C1 segment of cervical spinal cord (tissue), 14 donors: ENCODE measurements at places on chromosomes 16 and 17.

- DNase-seq, result no peak
Measured at GRCh38 chr17:39461926-39462569, 762 bp downstream of the CDK12 start.

DNA sequence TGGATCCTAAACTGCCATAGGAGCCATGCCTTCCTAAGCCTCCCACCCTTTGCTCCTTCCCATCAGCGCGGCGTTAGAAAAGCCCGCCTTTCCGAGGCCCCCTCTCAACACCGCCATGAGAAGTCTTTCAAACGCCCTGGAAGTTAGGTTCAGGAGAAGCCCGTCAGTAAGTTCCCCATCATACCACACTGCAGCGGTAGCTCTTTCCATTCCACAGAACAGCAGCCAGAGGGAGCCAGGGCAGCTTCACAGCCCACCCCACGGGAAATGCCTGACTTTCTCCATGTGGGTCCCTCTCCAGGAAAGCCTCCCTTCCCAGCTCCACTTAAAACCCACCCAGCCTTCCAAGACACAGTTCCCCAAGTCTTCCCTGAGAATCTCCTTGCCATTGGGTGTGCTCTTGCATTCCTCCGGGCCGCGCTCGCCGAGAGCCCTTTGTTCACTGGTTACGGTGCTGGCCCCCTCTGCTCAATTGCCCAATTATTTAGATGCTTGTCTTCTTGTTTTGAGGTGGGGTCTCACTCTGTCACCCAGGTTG is 28.7 kb downstream of the KIAA0513 start:
- DNase-seq, result peak; percentile 19

DNA sequence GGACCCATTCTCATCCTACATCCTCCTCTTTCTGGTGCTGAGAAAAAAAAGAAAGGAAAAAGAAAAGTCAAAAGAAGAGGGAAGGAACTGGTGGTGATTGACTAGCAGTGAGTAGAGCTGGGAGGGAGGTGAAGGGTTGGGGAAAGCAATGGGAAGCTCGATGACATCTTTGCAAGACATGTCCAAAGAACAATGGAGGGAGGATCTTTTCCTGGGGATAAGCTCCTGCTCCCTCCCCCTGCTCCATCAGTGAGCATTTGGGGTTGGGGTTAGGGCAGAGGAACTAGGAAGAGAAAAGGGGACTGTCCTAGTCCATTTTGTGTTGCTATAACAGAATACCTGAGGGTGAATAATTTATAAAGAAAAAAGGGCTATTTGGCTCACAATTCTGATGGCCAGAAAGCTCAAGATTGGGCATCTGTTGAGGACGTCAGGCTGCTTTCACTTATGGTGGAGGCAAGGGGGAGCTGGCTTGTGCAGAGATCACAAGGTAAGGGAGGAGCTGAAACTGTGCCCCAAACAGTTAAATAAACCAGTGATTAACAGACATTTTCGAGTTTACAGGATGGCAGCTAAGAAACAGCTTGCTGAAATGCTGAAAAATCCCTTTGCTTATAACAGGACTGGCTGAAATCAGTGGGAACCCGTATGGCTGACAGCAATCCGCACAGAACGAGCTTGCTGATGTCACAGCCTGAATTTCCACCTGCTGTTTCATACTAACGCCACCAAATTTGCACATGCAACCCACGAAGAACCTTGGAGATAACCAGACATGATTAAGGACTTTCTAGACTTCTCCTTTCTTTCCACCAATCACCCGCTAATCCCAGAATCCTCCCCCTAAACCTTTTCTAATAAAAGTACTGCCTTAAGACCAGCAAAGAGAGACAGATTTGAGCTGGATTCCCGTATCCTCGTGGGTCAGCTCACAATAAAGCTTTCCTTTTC is 1.6 kb upstream of the ODF4 start:
- DNase-seq, result no peak

DNA sequence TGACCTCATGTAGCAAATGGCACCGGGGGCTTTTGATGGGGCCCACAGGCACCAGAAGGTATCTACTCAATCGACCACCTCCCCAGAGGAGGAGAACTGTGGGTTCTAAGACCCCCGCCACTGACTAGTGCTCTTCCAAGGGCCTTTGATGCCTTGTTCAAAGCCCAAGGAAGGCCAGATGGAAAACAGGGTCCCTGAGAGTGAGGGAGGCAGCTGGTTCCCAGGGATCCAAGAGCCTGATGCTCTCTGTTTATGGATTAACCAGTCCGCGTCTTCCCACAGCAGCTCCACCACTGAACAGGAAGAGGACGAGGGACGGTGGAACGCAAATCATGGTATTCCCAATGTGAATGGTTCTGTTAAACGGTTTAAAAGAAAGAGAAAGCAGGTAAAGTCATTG is 7.6 kb downstream of the PHB1 start:
- no peak for DNase-seq

GRCh38 chr17:51107778-51108177 is 12.9 kb downstream of the SPAG9 start:
- DNase-seq, result no peak

- no peak for DNase-seq
Measured at GRCh38 chr16:28298511-28298878, 6.2 kb downstream of the SBK1 start.

DNA sequence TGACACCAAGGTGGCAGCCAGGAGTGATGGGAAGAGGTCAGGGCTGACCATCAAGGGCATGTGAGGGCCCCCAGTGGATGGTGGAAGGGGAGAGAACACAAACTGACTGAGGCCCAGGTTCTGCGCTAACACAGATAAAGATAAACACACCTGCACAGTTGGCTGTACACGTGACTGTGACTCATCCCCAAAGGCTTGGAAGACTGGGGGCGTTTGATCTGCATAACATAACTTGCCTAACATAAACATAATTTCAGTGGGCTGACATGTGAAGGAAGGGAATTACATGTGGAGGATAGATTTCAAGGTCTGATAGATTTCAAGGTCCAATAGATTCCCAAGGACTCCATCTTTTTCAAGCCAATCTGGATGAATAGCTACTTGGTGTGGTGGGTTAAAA is 100.9 kb upstream of the TNRC6C start:
- no peak for DNase-seq
